Brain (organoid and tissue), 16 donors: ENCODE measurements at places on chromosomes 7 and 10. TPM values are rescaled to one million over a fixed set of nuclear protein-coding genes. Genes with fewer than 3 reads are reported as not detected.
A peak's percentile ranks its signal among the peaks of the same experiment; 100 is the strongest.

IDI2 gene
- not detected for polyA plus RNA-seq

ZNF117 gene
- 1.1 TPM for polyA plus RNA-seq

RARRES2 gene
- polyA plus RNA-seq: 33.0 TPM

POT1 gene
- 11.7 TPM for polyA plus RNA-seq

EPDR1 gene
- 15.5 TPM for polyA plus RNA-seq

CPN1 gene
- not detected for polyA plus RNA-seq

EPO gene
- polyA plus RNA-seq: not detected

TUBAL3 gene
- 0.24 TPM for polyA plus RNA-seq

DNA sequence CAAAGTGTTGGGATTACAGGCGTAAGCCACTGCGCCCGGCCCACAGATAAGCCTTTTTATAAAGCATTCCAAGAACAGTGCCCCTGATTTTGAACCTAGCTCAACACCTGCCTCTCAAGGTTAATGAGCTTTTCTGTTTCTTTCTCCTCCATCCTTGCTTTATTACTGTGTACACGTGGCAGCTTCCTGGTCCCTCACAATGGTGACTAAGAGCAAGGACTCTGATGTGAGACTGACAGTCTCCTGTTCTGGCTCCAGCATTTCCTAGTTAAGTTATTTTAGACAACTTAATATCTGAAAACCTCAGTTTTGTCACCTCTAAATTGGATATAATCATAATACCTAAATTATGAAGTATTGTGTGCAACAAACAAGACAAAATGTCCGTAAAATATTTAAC, 9.9 kb downstream of the HABP2 start:
- no peak for DNase-seq

DNA sequence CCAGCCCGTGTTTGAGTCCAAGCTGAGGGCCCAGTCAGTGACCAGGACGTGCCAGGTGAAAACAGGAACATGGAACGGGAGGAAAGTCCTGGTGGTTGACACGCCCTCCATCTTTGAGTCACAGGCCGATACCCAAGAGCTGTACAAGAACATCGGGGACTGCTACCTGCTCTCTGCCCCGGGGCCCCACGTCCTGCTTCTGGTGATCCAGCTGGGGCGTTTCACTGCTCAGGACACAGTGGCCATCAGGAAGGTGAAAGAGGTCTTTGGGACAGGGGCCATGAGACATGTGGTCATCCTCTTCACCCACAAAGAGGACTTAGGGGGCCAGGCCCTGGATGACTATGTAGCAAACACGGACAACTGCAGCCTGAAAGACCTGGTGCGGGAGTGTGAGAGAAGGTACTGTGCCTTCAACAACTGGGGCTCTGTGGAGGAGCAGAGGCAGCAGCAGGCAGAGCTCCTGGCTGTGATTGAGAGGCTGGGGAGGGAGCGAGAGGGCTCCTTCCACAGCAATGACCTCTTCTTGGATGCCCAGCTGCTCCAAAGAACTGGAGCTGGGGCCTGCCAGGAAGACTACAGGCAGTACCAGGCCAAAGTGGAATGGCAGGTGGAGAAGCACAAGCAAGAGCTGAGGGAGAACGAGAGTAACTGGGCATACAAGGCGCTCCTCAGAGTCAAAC, 5.2 kb downstream of the GIMAP5 start:
- DNase-seq: no peak

- DNase-seq: peak; percentile 83
Observed at GRCh38 chr10:660970-661596, 28.4 kb downstream of the DIP2C start.

- DNase-seq: no peak
Observed at GRCh38 chr10:76358743-76359395, 927.4 kb downstream of the LRMDA start.

GRCh38 chr10:69491611-69492010, 40.3 kb downstream of the TSPAN15 start:
- no peak for DNase-seq

DNA sequence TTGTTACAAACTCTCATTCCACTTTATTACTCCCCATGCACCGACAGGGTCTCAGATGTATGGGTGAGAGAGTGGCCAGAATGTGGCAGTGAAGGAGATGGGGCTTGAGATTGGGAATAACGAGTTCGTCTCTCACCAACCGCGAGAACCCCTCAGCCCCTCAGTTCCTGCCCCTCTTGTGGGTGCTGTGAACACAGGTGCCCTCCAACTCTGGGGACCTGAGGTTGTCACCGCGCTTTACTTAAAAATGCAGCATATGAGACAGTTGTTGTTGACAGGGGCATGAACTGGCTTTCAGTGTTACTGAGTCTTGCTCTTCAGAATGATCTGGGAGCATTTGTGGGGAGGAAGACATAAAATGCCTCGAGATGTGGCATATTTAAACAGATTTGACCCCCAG, 290.0 kb downstream of the WDR37 start:
- DNase-seq: no peak

DNA sequence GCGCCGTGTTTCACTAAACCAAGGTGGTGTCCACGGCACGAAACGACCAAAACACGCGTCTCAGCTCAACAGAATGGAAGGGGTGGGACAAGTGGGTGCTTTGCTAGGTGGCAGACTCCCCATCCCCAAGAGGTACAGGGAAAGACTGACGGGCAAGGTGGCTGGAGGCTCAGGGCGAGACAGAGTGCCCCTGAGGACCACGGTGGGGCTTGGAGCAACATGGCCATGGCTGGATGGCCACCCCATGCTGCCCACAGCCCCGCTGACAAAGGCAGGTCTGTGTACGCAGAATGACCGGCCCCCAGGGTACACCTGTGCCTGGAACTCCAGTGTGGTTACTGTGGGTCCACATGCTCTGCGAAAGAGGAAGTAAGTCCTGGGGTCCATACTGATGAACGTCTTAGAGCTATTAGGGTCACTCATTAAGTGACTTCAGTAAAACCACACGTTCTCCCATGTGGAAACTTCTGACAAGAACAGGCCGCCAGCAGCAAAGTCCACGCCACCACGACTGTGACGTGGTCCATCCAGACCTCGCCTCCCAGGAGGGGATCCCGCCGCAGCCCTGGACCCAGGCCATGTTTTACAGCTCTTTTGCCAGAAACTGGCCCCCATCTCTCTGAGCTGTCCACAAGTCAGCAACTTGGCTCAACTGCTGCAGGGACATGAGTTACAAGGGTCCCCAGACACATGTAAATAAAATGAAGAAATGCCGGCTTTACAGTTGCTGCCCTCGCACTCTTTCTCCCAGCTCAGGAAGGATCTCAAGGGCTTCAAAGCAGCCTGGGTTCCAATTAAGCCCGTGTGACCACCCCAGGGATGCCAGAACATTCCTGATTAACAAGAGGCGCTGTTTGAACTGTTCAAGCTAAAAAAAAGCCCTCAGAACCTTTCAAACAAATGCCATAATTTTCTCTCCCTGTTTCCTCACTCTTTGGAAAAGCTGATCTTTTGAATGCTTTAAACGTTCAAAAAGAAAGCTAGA, 66.8 kb downstream of the MAD1L1 start:
- DNase-seq: no peak

DNA sequence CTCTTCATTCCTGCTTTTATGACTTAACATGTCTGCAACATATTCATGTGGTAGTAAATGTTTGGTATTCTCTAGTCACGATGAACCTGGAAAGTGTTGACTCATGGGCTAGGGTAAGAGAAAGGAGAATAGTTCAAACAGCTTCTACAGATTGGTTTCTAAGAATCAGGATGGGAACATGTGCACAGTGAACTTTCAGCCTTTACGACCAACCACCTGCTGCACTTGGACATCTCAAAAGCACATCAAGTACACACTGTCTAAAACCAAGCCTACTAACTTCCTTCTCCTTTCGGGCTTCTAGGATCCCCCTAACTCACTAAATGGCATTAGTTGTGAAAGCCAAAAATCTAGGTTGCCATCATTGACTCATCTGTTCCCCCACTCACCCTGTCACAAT, 85.5 kb downstream of the CUL2 start:
- no peak for DNase-seq

- DNase-seq: no peak
Observed at GRCh38 chr7:138954545-138955475, 26.4 kb downstream of the KIAA1549 start.

GRCh38 chr10:112738606-112739591, 211.1 kb upstream of the TCF7L2 start:
- no peak for DNase-seq

DNA sequence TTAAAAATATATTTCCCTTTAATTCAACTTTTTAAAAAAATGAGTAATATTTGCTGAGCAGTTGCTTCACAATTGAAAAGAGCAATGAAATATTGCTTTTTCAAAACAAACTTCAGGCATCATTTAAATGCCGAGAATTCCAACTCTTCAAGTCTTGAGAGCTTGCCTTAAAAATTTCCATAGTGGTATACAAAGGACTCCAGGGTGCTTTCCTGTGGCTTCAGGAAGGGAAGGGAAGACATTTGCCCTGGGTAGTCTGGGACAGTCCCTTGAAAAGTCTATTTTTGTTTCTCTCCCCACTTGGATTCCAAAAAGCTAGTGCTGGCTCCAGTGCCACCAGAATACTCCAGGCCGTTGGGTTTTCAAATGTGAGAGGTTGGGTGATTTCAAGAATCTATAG, 71.7 kb downstream of the HYCC1 start:
- DNase-seq: no peak

- DNase-seq: no peak
Observed at GRCh38 chr10:16049782-16050181, 189.5 kb upstream of the MINDY3 start.

DNA sequence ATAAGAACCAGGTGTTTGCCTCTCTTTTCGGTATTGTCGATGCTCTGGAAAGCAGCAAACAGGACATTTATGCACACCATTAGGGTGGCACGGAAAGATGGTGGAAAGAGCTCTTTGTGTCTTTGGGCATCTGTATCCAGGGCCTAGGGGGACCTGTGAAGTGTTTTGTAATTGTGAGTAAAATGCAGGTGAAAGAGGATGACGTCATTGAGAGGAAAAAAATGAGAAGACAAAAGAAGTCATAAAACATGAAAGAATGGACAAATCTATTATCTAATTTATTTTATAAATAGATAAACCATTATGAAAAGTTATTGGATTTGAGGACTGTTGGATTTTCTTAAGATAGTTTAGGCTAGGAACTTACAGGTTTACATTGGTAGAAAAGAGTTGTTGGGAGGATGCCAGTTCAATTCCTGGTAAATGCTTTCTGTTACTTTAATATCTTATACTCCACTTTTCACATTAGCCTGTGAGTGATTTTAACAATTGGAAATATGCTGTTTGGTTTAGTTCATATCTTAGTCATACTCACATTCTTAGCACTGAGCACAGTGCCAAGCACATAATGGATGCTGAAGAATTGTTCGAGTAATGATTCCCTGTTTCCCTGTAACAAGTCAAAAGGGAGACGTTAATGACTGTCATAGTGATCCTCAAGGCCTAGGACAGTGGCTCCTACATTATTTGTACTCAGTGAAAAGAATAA, 62.6 kb downstream of the EXOC4 start:
- DNase-seq: no peak

DNA sequence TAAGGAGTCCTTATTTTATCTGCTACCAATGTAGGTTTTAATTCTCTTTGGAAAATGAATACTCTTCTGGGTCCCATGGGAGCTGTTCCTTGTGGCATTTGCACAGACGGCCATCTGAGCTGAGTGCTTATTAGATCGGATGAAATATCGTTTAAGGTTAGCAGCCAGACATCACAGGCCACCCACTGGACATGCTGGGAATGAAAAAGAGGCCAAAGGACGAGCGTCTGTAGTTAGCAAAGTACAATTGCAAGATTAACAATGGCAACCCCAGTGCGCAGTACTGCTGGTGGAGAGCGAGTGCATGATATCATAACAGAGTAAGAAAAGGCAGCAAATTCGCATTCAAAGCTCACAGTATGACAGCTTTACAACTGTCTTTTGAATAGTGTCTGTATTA, 28.3 kb upstream of the CREB5 start:
- peak; percentile 96 for DNase-seq

DNA sequence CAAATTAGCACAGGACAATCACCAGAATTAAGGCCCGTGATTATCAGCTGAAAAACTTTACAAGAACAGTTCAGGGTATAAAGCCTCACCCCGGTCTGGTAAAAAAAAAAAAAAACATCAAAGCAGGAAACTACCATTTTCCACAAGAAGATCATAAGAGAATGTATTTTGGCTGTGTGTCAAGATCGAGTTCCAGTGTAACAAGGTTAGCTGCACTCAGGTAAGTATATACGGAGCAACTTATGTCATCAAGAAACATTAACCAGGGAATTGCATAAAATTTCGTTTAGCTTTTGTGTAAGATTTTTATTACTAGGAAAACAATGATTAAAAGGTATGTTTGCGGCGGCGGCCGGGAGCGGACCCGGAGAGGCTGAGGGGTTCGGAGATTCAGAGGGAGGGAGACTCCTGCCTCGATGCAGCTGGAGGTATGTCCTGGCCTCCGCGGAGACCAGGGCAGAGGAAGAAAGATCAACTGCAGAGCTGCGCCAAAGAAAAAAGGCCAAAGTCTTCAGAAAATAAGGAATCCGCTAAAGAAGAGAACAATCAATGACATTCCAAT, 533.8 kb upstream of the CNTNAP2 start:
- DNase-seq: no peak

DNA sequence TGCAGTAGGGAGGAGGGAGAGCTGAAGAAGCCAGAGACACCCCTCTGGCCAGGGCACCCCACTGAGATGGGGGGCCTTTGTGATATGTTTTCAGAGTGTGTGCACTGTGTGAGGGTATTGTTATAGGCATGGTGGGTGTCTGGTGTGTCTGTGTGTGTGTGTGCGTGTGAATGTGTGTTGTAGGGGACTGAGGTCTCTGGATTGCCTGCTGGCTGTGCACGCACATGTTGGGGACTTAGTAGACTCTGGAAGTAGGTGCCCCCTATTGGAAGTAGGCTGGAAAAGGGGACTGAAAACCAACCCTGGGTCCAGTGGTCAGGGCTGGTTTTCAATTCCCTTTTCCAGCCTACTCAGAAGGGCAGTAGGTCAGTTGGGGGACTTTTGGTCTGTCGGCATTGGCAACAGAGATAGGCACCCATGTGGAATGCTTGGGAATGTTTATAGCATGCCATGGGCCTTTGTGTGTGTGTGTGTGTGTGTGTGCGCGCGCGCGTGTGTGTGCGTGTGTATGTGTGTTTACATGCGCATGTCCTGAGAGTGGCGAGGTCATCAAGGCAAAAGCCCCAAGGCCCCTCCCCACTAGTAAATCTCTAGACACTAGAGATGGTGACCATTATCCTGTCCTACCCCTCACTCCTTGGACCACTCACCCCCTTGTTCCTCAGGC, 78.8 kb downstream of the HIF1AN start:
- DNase-seq: no peak

DNA sequence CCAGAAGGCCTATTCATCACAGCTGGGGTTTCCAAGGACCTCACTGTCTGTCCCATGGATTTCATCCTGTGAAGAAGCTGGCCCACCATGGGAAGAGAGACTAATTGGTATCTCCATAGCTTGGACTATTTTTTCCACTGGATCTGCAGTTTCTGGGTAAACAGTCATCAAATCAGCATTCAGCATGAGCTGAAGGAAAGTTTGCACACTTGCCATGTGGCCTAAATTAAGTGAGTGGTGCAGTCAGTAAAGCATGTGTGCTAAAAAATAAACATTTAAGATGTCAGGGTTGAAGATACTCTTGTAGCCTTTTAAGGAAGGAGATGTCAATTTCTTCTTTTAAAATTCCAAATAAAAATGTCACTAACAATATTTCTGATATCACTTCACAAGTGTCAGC, 381.1 kb upstream of the ZMIZ1 start:
- DNase-seq: no peak
